Stimulated activated CD4-positive, alpha-beta T cell treated with anti-CD3 and anti-CD28 coated beads, Interleukin-1b, Interleukin-23, amount 100 ng/mL, for 24 hours (primary cell): ENCODE measurements at places on chromosomes 16 and 17.

- DNase-seq = no peak
These were observed 20.5 kb upstream of the FAAP100 start for GRCh38 chr17:81572563-81573168.

DNA sequence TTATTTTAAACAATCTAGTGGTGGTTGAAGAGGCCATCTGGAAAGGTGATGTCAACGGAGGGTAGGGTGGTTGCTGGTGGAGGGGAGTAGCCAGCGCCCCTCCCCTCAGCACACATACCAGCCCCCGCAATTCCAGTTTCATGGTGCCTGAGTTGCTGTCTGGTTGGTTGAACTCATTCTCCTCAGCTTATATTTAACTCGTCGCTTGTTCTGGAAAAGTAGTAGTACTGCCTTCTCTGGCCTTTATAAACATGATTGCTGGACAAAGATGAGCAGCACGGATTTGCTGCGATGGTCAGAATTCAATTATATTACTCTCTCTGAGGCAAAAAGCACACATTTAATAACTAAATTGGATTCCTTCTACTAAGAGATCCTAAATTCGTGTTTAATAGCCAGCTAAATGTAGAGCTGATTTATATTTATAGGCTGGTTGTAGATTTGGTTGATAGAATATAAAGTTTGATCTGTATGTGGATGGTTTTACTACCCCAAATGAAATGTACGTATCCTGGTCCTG is 238.0 kb upstream of the TBX2 start:
- no peak for DNase-seq

GRCh38 chr16:58695368-58695767 is 10.8 kb upstream of the SLC38A7 start:
- no peak for DNase-seq

DNA sequence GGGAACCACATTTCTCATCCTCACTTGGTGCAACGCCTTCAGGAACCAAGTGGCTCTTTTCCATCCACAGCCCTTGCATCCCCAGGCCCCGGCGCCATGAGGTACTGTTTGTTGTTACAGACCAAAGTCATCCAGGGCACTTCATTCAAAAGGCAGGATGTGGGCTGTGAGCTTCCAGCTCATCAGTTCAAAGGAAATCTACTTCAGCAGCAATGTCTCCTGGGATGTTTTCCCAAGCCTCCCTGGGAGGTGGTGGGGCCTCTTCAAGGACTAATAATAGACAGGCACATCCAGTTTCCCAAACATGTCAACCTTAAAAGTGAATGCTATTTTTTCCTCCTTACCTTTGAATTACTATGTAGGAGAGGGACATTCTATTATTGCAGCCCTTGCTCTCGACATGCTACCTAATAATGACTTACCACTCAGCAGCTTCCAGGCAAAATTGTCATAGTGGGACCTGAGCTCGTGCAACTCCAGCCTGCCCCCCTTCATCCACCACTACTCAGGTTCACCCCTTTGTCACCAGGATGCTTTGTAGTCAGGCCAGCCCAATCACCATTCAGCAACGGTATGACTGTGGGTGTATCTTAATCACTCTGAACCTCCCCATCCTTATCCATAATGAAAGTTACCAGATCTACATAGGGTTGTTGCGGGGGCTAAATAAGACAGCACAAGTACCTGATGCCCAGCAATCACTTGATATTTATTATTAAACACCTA is 1.7 kb upstream of the PRKCB start:
- no peak for DNase-seq

GRCh38 chr16:84234321-84235241 is 5.2 kb downstream of the KCNG4 start:
- DNase-seq = no peak

- peak; percentile 46 for DNase-seq
These were observed at the start of gene YBX2 for GRCh38 chr17:7294614-7295153. Gene YBX2, minus strand, starts transcription at chr17:7294639. Its CDS starts 139 bp downstream, at chr17:7294500.

- no peak for DNase-seq
These were observed 2.6 kb downstream of the GTF3C1 start for GRCh38 chr16:27547134-27547533.

- DNase-seq = no peak
These were observed 788 bp downstream of the METTL22 start for GRCh38 chr16:8622315-8622656.

DNA sequence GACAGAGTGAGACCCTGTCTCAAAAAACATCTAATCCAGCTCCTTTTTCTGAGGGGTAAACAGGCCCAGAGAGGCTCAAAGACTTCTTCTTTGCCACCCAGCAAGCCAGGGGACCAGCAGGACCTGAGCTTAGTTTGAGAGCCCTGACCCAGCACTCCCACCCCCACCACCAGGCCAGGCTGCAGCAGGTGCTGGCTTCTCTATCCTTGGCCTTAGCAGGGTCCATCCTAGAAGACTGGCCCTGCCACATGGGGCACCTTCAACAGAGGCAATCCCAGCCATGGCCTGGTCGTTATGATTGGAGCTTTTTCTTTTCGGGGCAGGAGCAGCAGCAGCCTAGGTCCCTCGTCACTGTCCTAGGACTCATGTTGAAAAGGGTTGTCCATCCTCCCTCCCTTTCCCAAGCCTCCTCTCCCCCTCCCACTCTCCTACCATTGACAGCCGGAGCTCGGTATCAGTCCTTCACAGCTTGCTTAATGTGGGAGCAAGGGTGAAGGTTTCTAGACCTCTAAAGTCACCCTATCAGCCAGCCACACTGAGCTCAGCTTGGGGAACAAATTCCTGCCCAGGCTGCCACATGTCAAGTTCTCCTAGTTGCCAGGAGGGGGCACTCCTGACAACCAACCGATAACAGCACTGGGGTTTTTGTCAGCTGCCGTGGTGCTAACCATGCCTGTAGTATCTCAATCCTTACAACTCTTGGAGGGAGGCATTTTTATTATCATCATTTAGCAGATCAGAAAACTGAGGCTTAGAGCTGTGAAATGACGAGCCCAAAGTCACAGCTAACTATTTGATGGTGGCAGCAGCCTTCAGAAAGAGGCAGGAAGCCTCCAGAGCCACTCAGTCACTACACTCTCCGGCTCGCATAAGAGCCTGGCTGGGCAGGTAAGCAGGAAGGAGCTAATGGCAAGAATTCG is 11.2 kb downstream of the MRPL27 start:
- no peak for DNase-seq

- DNase-seq = no peak
These were observed 3.2 kb downstream of the FOXC2 start for GRCh38 chr16:86569701-86570447.

GRCh38 chr16:62816971-62817519 is 780.8 kb upstream of the CDH8 start:
- DNase-seq = no peak

- DNase-seq = no peak
These were observed 61.1 kb downstream of the PECAM1 start for GRCh38 chr17:64329588-64329987.

DNA sequence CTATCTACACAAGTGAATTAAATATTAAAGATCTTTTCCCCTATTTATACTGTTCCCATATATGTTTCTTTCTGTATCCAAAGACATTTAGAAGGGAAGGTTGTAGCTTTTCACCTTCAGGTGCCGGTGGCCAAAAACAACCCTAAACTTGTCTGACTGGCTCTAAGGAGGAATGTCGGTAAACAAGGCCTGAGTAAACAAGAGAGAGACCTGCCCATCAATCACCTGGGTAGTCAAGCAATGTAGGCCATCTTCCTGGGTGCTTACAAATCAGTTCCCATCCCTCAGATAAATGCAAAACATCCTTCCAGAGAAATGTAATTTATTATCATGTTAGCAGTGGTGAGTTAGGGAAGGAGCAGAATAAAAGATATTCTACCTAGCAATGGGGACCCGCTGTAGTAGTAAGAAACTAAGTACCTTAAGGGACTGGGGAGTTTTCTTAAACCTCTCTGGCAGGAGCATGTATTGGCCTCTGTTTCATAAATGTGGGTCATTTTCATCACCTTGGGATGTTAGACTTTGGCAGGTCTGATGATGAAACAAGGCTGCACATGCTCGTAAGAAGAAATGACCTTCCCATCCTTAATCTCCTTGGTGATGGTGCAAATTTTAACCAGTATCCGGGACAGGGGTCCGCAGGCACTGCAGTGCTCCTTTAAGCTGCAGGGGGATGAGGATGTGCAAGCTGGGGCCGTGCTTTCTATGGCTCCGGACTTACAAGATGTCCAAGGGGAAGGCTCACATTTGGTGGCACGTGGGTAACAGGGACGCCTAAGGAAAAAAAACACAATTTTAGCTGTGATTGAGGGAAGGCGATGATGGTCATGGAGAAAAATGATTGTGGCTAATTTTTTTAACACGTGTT is 8.4 kb downstream of the KRT39 start:
- DNase-seq = no peak

- no peak for DNase-seq
These were observed 708 bp upstream of the NFAT5 start for GRCh38 chr16:69564845-69565670.

DNA sequence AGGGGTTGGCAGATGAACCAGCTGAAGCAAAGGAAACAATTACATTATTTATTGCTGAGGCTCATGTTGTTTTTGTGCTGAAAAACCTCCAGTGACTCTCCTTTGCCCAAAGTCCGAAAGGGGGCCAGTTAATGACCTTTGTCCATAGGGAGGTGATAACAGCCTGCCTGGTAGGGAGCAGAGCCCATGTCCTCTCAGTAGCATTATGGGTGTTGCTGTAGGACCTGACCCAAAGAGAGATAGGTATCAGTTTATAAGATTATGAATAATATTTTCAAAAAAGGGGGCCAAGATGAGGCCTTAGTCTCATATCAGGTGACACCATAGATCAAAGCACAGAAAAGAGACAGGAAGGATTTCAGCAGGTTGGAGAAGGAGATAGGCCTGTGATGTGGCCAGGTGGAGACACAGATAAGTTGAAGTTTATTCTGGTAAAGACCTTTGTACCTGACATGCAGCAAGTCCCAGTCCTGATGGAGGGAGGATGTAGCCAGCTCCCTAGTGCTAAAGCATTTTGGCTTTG is 55.1 kb downstream of the CENPV start:
- DNase-seq = no peak

DNA sequence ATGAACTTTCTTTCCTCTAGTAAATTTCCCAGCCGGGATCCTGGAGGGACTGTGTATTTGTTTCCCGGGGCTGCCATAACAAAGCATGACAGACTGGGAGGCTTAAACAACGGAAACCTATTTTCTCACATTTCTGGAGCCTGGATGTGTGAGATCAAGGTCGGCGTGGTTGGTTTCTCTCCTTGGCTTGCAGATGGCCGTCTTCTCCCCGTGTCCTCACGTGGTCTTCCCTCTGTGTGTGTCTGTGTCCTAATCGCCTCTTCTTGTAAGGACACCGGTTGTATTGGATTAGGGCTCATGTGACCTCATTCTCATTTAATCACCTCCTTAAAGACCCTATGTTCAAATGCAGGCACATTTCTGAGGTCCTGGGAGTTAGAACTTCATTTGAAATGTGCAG is 22.0 kb upstream of the USP10 start:
- DNase-seq = no peak

GRCh38 chr16:4272114-4272956 is 488 bp downstream of the TFAP4 start:
- no peak for DNase-seq

GRCh38 chr17:41918314-41919164 is at the start of gene ACLY:
Gene ACLY, minus strand, starts transcription at chr17:41918951. Its CDS starts 5,078 bp downstream, at chr17:41913873.
- DNase-seq = peak; percentile 89
